ENCODE measurements at places on chromosomes 2 and 18.

GRCh38 chr18:54947091-54947490 is 12.2 kb downstream of the CCDC68 start:
- DNase-seq, result no peak

- DNase-seq, result no peak
Measured at GRCh38 chr2:10564876-10565445, 116.8 kb upstream of the ODC1 start.

DNA sequence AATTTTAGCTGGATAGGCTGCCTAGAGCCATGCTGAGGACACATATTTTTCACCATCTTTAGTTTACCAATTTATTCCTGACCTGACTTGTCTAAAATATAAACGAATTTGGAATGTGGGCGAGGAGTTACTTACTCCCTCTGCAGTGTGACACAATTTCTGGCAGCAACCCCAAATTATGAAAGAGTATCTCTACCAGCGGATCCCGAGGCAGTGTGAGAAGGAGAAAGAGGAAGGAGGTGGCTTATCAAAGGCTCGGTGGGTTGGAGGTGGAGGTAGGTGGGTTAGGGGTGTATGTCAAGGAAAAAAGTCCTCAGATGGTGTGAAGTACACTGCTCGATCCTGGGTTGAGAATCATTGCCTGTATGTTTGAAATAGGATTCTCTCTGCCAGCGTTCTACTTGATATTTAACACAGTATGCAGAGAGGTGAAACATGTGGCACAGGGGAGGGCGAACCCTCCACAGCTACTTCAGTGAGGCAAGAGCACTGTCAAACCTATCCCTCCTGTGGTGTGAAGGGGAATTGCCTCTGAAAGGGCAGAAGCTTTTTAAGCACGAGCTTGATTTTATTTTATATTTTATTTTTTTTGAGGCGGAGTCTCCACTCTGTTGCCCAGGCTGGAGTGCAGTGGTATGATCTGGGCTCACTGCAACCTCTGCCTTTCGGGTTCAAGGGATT is 76.0 kb downstream of the RFTN2 start:
- peak; percentile 30 for DNase-seq

DNA sequence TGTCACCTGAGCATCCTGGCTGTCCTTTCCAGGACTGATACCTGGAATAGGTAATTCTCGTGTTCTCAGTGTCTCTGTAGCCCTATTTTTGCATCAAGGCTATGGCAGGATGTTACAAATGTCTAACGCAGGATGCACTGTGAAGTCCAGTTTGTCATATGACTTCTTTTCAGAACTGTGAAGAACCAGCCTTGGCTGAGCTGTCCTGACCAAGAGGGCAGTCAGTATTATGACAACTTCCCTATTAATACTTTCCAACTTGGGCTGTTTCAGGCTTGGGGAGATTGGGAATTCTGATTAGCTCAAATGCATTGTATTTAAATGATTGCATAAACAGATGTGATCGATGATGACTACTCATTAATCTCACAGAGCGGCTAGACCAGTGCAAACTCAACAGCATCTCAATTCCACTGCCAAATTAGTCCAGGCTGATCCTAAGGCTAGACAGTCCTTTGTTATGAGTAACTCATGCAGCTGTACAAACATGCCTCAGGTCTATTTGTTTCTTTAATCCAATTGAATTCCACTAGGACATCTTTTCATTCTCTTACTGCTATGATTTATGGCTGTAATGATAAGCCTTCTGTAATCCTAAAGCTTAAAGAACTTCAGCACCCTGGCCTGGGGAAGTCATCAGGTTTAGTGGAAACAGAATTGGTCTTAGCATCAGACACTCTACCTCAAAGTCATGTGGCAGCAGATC is 331.6 kb downstream of the KCNS3 start:
- DNase-seq, result no peak

DNA sequence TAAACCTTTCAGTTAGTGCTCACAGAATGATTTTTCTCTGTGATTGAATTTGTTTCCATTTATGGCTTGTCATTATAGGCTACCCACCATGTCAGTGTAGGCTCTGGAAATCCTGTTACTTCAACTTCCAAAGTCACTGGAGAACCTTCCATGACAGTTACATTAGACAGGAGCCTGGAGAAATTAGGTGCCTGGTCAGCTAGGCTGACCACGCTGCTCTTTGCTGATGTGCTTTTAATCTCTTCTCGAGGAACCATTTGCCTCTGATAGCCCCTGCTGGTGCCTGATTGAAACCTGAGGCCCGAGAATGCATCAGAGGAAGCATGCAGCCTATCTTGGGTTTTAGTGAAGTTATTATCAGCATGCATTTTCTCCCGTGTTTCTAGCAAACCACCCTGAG is 29.6 kb upstream of the TTN start:
- DNase-seq, result no peak

GRCh38 chr18:22765896-22766295 is 167.2 kb upstream of the RBBP8 start:
- no peak for DNase-seq

DNA sequence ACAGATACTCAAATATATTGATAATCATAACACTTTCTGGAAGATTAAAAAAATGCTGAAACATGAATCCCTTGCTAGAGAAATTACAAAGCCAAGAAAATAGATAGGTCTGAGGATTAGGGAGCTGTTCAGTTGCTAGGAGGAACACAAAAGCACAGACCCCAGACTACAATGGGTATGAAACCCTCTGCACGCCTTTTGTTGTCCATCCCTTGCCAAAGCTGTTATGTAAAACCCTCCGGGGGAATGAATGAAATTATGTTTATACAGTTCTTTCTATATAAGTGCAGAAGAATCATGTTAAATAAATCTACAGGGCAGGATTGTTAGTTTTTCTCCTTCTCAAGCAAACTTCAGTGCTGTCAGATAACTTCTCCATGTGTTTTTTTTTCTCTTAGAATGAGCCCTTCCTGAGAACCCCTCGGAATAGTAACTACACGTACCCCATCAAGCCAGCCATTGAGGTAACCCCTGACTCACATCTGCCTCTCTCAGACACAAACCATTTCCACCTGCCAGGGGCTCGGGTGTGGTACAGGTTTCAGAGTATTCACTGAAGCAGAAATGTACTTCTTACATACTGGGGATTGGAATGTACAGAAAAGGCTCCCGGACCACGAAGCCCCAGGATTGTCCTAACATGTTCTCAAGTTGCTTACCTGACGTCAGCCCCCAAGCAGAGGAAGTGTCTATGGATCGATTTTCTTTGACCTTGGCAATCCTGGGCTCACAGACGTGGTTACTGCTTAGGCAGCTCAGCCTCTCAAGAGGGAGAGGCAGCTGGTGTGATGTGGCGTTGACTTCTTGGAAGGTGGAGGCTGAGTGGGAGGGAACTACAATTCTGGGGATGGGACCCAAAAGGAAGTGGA is 118.0 kb downstream of the PLB1 start:
- no peak for DNase-seq

- no peak for DNase-seq
Measured at GRCh38 chr18:64100116-64100922, 48.6 kb downstream of the LINC00305 start.

DNA sequence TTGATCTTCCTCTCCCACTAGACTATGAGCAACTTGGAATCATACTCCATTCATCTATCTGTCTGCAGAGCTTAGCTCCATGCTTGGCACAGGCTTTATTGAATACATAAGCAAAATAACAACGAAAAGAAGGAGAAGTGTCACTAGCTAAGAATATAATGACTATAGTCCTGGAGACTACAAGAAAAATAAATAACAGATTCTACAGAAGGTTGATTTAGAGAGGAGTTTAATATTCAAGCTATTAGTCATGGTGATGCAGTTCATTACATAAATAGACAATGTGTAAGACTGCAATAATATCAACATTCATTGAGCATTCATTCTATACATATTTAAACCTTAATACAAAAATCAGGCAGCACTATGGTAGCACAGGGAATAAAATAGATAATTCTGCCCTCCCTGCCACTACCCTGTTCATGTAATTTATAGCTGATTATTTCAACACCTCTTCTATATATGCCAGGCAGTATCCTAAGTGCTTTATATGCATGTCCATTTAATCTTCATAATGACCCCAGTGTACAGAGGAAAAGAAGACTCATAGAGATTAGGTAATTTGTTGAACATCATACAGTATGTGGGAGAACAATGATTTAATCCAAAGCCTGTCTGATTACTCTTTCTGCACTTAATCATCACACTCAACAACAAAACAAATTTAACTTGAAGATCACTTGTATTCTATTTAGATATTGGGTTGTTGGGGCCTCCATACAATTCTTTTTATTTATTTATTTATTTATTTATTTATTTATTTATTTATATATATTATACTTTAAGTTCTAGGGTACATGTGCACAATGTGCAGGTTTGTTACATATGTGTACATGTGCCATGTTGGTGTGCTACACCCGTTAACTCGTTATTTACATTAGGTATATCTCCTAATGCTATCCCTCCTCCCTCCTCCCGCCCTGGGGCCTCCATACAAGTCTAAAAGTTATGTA is 165.3 kb downstream of the RNF152 start:
- no peak for DNase-seq

DNA sequence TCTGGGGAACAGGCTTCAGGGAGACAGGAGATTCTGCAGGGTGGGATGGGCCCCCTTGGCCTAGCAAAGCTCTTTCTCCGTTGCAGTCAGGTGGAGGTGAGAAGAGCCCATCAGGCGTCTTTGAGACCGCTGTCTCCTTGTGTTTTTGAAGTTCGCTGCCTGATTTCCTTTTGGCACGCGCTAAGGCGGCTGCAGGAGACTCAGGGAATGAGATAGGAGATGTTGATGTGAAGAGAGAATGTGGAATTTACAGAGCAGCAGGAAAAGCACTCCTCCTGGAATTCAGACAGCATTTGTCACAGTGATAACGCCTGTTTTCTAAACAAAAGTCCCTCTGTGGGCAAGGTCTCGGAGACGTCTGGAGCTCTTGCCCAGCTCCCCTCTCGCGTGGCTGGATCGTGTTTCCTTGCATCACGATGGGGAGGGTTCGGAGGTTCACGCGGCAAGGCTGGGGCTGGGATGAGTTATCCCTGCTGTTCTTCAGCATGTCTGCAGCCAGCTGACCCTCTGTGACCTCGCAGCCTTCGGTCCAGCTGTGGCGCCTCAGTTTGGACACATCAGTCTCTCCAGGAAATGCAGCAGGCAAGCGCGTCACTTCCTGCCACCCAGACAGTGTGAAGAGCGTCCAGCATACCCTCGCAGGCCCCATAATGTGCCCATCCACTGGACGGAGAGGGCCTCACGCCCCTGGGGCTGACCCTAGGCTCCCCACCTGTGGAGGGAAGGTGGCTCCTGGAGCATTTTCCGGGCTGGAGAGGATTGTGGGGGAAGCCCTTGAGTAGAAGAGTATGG is 30.2 kb downstream of the GLI2 start:
- DNase-seq, result no peak

- DNase-seq, result no peak
Measured at GRCh38 chr2:117994729-117995128, 19.1 kb downstream of the CCDC93 start.

- DNase-seq, result no peak
Measured at GRCh38 chr2:178641498-178641897, 161.2 kb downstream of the PLEKHA3 start.

GRCh38 chr2:65615602-65616001 is 183.2 kb upstream of the SPRED2 start:
- DNase-seq, result no peak

DNA sequence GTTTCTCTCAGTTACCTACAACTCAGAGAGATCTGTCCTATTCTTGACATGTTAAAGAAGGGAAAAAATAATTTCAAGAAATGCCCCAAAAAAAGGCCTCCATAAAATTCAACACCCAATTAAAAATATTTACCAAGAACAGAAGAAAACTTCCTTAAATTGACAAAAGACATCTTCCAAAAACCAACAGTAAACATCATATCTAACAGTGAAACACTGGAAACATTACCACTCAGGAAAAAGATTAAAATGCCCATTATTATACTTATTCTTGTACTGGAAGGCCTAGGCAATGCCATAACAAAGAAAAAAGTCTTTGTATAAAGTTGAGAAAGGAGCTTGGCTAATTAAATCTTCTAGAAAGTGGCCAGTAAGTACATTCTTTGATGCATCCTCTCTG is 7.2 kb downstream of the DTNB start:
- no peak for DNase-seq

DNA sequence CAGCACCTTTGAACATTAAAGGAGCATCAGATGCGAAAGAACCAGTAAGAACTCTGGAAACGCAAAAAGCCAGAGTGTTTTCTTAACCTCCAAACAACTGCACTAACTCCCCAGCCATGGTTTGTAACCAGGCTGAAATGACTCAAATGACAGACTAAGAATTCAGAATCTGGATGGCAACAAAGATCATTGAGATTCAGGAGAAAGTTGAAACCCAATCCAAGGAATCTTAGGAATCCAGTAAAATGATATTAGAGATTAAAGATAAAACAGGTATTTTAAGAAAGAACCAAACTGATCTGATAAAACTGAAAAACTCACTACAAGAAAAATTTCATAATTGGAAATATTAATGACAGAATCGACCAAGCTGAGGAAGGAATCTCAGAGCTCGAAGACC is 116.7 kb downstream of the PTRHD1 start:
- DNase-seq, result no peak

DNA sequence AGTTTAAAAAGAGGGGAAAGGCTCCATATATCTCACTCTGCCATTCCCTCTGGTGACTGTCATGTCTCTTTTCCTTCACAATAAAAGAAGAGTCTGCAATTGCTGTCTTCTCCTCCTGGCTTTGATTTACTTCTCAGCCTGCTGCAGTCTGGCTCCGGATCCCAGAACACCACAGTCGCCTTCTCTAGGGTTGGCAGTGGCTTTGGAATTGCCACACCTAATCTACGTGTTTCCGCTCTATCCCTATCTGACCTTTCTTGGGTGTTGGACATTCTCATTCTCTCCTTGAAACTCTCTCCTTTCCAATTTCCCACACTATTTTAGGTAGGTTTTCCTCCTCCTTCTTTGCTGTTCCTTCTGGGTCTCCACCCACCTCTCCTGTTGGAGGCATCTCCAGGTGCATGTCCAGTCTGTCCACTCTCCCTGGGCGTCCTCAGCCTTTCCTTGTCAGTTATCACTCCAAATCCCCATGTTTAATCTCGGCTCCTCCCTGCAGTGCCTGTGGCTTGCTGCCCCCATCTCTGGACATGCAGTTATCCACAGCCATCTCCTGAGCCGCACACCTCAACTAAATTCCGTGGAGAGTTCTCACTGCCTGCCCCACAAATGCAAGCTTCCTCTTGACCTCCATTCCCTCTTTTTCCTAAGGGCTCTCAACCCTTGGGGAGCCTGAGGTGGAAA is 112.8 kb downstream of the KCTD1 start:
- no peak for DNase-seq

- DNase-seq, result no peak
Measured at GRCh38 chr18:8719192-8719591, 13.8 kb downstream of the MTCL1 start.

DNA sequence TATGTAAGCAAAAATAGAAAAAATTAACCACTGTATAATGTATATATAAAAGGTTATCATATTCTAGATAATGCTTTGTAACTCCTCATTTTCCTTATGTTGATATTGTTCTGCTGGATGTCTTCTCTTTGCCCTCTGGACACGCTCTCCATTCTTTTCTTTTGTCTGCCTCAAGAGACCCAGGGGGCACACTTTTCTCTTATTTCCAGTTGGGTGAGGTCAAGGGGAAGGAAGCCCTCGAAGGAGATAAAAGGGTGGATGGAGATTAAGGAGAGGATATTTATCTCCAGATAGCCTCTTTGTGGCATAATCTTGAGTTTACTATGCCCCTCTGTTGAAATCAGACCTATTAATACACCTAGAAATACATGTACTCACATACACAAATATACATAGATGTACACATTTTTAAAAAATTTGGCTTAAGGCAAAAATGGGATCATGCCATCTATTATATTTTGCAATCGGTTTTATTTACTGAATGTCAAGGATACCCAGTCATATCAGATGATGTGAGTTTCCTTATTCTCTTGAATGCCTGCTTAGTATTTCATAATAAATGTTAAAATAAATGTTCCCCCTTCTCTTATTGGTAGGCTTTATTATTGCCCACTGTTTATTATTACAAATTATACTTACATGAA is 65.3 kb downstream of the LCLAT1 start:
- DNase-seq, result no peak

Measured in GM12891 (cell line).